ENCODE measurements at places on chromosomes 3 and 15.

DNA sequence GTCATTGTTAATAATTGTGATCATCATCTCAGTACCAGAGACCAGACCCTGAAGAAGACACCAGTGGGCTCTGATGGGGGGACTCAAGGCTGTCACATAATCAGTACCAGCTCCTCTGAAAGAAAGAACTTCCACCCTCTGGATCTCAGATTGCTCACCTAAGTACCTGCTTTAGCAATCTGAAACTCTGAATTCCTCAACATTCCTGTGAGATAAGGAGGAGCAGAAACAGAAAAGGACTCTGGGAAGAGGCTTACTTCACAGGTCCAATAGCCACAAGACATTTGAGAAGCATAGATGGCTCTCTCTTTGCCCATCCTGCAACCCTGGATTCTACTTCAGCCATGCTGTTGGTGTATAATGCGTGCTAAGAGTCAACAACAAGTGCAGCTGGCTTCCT, 44.0 kb upstream of the OXTR start:
- DNase-seq: no peak

DNA sequence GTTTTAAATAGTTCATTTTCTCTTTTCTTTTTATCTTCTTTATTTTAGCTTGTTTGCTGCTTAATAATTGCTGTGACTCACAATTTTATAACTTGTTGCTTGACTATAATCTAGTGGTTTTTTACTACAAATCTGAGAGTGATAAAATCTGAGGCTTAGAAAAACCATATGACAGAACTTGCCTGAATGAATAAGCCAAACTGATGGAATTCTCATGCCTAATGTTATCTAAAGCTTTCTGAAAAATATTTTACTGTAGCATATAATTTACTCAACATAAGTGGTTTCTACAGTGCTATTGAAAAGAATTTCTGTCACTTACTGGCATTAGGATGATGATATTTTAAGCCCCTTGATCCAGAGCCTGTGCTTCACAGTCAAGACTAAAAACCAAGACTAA, 175.1 kb downstream of the VGLL3 start:
- DNase-seq: no peak

DNA sequence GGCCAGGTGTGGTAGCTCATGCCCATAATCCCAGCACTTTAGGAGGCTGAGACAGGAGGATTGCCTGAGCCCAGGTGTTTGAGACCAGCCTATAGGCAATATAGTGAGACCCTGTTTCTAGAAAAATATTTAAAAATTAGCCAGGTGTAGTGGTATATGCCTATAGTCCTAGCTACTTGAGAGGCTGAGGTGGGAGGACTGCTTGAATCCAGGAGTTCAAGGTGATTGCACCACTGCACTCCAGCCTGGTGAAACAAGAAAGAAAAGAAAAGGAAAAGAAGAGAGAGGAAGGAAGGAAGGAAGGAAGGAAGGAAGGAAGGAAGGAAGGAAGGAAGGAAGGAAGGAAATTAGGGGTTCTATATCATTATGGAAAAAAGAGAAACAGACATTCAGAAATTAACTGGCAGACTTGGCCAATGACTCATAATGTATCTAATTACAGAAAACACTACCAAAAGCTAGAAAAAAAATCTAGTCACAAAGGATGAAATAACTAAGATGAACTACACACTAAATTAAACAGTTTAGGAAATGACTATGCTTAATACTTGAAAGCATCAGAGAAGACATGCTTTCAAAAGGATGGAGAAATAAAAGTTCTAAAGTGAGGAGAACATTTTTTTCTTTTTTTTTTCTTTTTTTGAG, 45.4 kb upstream of the TERB2 start:
- peak; percentile 45 for DNase-seq

DNA sequence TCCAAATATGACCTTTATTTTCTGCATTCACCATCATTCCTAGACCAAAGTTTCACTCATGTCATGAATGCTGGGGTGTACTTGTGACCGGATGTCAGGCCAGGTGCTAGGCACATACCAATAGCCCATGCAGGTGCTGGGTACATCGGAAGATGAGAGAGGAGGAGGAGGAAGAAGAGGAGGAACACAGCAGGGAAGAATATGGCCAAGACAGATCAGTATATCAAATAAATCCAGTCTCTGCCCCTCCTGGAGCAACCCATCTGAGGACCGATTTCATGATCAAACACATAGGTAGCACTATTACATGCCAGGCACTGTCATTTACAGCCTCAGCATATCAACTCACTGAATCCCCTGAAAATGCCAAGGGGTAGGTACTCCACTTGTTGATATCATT, 3.0 kb upstream of the WNT7A start:
- DNase-seq: no peak

GRCh38 chr3:184144505-184144904, 9.3 kb downstream of the EIF2B5 start:
- no peak for DNase-seq

DNA sequence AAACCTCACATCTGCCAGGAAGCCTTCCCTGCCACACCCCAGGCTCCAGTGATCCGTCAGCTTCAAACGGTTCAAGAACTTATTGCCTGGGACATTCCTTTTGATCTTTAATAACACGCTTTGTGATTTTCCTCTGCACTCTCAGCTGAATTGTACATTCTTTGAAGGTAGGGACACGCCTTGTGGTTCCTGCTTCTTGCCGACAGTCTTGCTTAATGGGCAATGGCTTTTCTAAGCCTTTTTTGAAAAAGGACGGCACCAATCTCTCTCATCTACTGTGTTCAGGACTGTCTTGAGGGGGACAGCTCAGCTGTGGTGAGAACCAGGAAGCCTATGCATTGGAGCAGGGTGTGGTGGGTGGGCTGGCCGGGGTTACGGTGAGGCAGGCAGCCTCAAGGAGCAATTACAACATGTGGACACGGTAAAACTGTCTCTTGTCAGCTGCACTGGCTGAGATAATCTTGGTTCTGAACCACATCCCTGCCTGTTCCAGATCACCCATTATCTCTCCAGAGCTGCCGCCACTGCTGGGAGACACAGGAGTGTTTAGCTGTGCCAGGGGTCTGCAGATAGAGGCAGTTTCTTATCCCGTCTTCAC, 46.0 kb upstream of the GLCE start:
- DNase-seq: no peak

DNA sequence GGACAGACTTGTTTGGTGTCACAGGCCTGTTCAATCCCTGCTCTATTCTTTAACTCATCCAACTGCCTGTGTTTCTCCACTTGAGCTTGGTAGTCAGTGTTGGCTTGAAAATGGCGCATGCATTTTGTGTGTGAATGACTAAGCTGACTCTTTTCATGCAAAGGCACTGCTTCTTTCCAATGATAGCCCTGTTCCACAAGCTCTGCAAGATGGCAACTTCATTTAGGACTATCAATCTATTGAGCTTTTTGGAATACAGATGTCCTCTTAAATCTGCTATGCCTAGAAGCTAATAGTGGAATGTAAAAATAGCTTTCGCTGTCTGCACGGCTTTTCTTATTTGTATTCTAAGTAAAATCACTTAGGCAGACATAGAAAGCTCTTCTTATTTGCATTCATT, 33.6 kb upstream of the SYNPR start:
- DNase-seq: no peak

DNA sequence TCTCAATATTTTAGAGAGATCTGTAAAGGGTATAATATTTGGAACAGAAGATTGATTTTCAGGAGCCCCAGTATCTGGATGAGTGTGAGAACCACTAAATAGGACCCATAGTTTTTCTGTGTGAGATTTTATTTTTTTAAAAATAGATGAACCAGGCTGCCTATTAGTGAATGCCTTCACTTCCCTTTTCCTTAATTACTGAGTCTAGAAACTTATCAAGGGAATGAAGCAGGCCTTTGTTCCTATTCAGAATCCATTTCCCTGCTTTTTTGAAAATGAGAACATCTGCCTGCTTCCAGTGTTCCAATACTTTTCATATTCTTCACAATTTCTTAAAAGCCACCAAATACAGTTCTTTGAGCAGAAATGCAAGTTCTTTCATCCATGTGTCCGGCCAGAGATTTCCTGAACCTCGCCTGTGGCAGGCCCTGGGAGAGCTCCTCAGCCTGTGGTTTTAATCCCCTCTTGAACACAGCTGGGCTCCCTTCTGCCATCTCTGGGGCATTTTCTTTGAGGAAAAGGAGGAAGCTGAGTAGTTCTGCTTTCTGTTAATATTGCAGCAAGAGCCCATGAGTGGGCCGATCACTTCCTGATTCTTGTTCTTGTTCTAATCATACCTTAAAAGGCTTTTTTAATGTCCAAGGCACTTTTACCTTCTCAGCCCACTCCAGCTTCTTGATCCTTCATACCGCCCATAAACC, 4.7 kb downstream of the EHD4 start:
- no peak for DNase-seq

- DNase-seq: peak; percentile 19
These were observed 10.2 kb downstream of the CA12 start for GRCh38 chr15:63371297-63371918.

GRCh38 chr15:73053398-73053723, 1.1 kb downstream of the NEO1 start:
- no peak for DNase-seq

GRCh38 chr15:66789029-66790025, 87.3 kb downstream of the SMAD6 start:
- peak; percentile 16 for DNase-seq

GRCh38 chr3:102972350-102972749, 537.5 kb downstream of the ZPLD1 start:
- no peak for DNase-seq

DNA sequence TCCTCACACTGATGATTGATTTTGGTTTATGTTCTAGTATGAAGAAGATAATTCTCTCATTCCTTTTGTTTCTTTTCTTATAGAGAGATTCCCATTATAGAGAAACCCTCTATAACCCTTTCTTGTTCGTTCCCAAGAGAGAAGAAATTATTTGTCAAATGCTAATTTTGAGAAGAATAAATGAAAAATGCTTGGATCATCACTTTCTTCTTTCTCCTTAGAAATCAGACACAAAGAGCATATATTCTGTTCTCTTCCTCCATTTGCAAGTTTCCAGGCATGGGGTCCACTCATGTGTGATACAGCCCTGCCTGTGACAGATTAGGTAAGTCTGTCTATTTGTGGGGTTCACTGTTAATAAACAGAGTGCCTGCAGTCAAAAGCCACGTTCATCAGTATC, 222.6 kb upstream of the NECTIN3 start:
- no peak for DNase-seq

GRCh38 chr3:147395899-147396711, 10.2 kb downstream of the ZIC4 start:
- DNase-seq: no peak

GRCh38 chr3:46146548-46146947, 61.6 kb downstream of the CCR1 start:
- peak; percentile 3 for DNase-seq

DNA sequence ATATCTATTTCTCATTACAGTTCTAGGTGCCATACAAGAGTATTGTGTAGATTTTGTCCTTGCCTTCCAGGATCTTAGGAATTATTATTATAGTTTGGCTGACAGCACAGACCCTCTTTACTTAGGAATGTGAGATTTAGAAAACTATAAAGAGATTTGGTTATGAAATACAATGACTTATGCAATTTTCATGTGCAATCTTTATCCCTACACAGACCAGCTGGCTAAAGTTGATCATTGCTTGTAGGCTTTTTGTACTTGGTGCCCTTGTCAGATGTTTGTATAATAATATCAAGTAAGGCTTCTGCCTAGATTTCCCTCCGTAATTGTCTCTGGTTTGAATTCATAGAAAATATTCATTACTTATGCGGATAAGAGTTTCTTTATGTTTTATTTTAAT, 174.5 kb upstream of the GAP43 start:
- no peak for DNase-seq

- no peak for DNase-seq
These were observed 32.0 kb downstream of the KCNMB2 start for GRCh38 chr3:178568155-178568731.

DNA sequence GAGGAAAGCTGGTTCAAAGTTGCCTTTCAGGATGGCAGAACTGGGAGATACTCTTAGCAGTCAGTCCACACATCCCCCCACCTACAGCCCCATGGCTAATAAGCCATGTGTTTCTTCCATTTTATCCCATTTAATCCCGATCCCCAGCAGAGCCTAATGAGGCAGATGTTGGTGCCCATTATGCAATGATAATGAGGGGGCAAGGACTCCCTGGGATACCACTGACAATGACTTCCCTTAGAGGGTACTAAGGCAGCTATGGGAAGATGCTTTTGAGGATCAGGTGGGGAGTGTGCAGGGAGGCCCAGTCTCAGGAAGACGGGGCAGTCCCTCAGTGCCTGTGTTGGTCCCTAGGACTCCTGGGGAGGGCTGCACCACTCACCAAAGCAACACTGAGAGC, 43.8 kb upstream of the TBC1D21 start:
- no peak for DNase-seq

GRCh38 chr3:52076896-52077780, 20.8 kb upstream of the DUSP7 start:
- no peak for DNase-seq

DNA sequence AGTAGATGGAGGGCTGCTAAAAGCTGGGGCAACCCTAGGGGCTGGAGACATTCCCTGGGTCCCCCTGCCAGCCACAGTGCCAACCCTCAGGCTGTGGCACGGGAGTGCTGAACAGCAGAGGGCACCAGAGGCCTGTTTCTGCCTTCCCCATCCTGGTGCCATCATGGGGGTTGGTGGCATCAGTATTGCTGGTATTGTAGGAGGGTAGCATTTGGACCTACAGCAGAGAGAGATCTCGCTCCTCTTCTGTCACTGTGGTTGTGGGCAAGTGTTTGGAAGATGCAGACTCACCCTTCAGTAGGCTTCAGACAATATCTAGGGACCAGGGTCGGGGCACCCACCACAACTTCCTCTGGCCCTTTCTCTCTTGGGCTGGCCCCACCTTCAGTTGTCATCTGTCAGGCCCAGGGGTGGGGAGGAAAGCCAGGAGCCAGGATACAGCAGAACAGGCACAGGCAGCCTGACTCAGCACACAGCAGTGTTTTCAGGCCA, 123.5 kb downstream of the RPLP1 start:
- peak; percentile 79 for DNase-seq

- no peak for DNase-seq
These were observed 137.0 kb downstream of the CHDH start for GRCh38 chr3:53709256-53709655.

GRCh38 chr15:50112488-50113186, 6.4 kb downstream of the ATP8B4 start:
- DNase-seq: no peak

- no peak for DNase-seq
These were observed 300.1 kb upstream of the LYSMD4 start for GRCh38 chr15:100033140-100033857.

DNA sequence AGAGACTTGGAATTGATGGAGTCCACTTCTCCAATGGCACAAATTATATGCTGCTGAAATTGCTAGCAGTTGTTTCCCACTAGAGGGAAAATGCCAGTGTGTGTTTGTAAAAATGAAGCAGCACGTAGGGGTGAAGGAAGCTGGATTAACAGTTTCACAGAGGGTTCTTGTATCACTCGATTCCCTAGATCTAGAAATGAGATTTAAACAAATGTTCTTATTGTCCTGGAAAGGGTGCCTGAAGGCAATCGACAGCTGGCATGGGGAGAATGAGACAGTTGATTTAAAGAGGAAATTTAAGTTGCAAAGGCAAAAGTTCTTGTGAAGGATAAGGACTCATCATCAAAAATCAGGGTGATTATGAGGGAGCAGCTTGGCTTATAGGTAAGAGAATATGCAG, 234.8 kb upstream of the ARPP21 start:
- DNase-seq: no peak

GRCh38 chr3:194773771-194774455, 88.2 kb downstream of the FAM43A start:
- DNase-seq: no peak
